H9 (cell line): ENCODE measurements at places on chromosomes 12 and 14.

DNA sequence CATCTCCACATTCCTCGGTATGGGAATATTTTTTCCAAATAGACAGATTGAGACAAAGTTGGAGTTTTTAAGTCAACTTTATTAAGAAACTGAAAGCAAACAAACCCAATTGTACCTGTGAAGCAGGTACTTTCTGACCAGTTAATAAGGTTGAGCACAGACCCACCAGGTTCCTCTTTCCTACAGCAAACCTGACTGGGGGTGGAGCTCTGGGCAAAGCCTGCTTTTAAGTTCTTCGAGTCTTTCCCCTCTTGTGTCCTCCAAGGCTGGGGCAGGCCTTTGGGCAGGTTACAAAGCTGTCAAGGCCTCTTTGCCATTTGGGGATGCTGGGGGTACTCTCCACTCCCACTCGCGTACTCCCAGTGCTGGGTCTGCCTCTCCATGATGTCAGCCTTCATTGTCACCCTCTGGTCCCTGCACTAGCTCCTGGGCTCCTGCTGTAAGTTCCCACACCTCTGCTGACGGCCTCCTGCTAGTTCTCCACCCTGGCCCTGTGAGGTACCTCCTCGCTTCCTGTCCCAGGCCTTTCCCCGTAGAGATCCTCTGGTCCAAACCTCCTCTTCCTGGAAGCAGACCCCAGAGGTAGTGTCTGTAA, 3.2 kb downstream of the KCNH3 start:
- H3K36me3 ChIP-seq: no peaks in the 10 kb centered on the region
- no peak overlapping the region for H3K4me3 ChIP-seq
- no peak overlapping the region for H3K27ac ChIP-seq
- H3K27me3 ChIP-seq: peaks cover 55% of the 10 kb centered on the region
- H3K4me1 ChIP-seq: no peaks in the 10 kb centered on the region; the same call in 1 of the 2 replicates
- no peak for DNase-seq

DNA sequence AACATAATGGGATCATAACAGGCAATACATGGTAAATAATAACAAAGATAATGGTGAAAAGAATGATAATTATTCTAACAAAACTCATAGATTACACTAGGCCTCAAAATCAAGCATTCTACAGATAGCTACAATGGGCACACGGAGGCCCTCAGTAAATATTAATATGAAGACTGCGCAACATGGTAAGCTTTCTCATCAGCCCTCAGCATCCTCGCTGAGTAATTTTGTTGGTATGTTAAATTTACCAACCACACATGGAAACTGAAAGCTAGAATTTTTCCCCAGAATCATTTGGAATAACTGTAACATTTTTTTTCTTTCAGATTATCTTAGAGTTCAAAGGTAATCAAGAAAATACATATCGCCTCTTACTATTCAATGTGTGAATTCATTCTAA, 74.2 kb upstream of the PYGL start:
- H3K4me1 ChIP-seq: no peaks in the 10 kb centered on the region
- peaks cover 5% of the 10 kb centered on the region; the same call in 1 of the 3 replicates for H3K36me3 ChIP-seq
- H3K27me3 ChIP-seq: no peaks in the 10 kb centered on the region
- no peak for DNase-seq
- no peak overlapping the region for H3K4me3 ChIP-seq
- no peak overlapping the region for H3K27ac ChIP-seq

DNA sequence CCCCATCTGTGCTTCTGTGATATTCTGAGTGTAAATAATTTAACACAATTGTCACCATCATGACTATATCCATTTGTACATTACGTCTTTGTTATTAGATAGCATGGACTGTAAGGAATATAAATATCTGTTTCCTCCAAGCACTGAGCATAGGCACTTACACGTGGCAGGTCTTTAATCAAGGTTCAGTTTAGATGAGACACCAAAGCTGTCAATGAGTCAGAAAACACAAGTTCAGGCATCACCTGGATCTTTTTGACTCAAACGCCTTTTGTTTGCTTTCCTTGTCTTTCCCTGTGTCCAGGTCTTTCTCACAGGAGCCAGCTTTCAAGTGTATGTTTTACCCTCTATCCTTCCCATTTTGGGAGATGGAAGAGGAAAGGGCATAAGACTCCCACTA, 163.2 kb upstream of the CCDC198 start:
- no peaks in the 10 kb centered on the region for H3K4me1 ChIP-seq
- no peak overlapping the region for H3K27ac ChIP-seq
- DNase-seq: no peak
- no peaks in the 10 kb centered on the region for H3K27me3 ChIP-seq
- H3K4me3 ChIP-seq: no peak overlapping the region
- no peaks in the 10 kb centered on the region for H3K36me3 ChIP-seq

DNA sequence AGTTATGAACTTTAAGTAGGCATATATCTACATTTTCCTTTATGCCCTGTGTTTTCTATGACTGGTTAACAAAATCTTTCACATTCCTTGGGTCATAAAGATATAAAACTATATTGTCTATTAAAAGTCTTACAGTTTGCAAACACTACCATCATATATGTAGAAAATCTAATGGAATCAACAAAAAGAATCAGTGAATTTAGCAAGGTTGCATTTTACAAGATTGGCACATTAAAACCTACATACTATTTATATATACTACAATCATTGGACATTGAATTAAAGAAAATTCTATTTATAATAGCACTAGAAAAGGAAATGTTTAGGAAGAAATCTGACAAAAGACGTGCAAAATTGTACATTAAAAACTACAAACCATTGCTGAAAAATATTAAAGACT, 173.3 kb upstream of the ABCD2 start:
- H3K4me1 ChIP-seq: no peaks in the 10 kb centered on the region
- no peak for DNase-seq
- H3K27me3 ChIP-seq: no peaks in the 10 kb centered on the region
- no peaks in the 10 kb centered on the region for H3K36me3 ChIP-seq
- no peak overlapping the region for H3K27ac ChIP-seq

- no peak overlapping the region for H3K27ac ChIP-seq
- no peak for DNase-seq
- no peak overlapping the region for H3K4me3 ChIP-seq
These were observed 23.0 kb downstream of the MNAT1 start for GRCh38 chr14:60757567-60758002.

- no peaks in the 10 kb centered on the region for H3K27me3 ChIP-seq
- H3K4me3 ChIP-seq: no peak overlapping the region
- DNase-seq: no peak
- H3K27ac ChIP-seq: no peak overlapping the region
- H3K4me1 ChIP-seq: no peaks in the 10 kb centered on the region
These were observed 40.5 kb downstream of the METTL25 start for GRCh38 chr12:82398879-82399278.

DNA sequence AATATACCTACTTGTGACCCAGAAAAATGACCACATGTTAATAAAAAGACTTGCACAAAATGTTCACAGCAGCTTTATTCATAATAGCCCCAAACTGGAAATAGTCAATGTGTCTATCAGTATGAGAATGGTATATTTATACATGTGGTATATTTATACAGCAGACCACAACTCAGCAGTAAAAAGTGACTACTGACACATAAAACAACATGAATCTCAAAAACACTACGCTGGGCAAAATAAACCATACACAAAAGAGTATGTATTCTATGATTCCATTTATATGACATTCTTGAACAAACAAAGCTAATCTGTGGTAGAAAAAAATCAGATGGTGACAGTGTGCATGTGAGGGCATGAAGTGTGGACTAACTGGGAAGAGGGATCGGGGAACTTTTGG, 35.1 kb downstream of the ARF6 start:
- H3K36me3 ChIP-seq: no peaks in the 10 kb centered on the region
- H3K4me1 ChIP-seq: no peaks in the 10 kb centered on the region
- H3K27me3 ChIP-seq: no peaks in the 10 kb centered on the region
- H3K4me3 ChIP-seq: no peak overlapping the region

GRCh38 chr12:19533567-19533966, 94.3 kb downstream of the AEBP2 start:
- DNase-seq: no peak
- no peaks in the 10 kb centered on the region for H3K36me3 ChIP-seq
- H3K4me3 ChIP-seq: no peak overlapping the region
- no peak overlapping the region for H3K27ac ChIP-seq
